ENCODE measurements at places on chromosomes 12 and 14.
A peak's percentile ranks its signal among the peaks of the same experiment; 100 is the strongest.

DNA sequence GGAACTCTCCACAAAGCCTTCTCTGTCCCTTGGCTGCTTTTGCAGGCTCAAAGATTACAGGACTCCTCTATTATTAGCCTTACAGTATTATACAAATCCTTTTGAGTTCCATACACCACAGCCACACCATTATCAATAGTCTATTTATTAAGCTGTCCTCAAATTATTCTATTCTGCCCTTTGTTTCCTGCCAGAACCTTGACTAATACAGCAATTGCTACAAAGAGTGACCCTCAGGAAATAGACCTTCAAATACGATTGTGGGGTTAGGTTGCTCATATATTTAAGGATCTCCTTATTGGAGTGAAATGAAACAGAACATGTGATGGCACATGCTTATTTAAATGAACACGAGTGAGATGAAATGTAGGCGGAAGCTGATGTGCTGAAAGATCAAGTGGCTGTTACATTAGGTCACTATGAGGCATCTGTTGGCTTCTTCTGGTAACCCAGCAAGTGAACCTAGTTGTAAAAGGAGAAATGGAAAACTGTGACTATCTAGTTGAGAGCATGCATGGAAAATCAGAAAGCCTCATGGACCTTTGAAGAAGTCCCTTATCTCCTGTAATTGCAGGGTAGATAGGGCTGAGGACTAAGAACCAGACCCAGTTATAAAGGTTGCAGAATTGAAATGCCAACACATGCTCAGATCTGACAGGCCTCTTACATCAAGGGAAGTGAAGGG, 75.5 kb downstream of the AVPR1A start:
- DNase-seq: no peak

DNA sequence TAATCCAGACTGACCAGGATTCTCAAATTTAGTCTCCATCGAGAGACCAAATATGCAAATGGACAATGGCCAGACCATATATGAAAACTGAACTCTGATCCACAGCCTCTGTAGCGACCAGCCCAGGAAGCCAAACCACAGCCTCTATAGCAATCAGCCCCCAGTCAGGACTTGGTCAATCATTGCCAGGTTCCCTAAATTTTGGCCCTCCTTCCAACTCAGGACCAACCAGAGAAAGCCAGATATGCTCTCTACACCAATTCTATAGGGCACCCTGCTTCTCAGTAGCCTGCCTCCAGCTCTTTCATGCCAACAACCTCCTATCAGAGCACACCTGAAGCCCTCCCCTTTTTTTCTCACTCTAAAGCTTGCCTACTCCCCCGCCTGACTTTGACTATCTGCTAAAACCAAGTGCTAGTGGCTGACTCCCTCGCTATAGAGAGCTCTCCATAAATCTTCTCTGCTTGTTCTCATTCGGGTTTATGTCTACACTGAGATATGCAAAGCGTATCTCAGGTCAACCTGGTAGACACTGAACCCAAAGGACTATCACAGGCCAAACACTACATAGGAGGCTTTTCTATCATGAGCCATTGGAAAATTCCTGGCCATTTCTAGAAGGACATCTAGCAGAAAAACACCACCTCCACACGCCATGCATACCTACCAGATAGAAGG, 110.5 kb upstream of the FUT8 start:
- no peak for DNase-seq

GRCh38 chr12:111093428-111094142, 173.2 kb upstream of the MYL2 start:
- DNase-seq: no peak

DNA sequence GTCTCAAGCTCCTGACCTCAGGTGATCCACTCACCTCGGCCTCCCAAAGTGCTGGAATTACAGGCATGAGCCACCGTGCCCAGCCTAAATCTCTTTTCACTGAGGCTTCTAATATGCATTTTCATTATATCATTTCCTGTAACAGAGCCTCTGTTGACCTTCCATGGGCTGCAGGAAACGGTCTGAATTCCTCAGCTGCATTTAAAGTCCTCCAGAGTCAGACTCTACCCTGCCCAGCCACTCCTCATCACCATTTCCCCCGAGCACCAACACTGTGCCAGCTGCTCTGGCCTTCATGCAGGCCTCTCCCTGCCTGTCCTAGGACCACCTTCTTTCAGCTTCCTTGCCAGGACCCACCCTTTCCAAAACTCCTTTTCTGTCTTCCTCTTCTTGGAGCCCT, 9.8 kb upstream of the NFKBIA start:
- DNase-seq: no peak

DNA sequence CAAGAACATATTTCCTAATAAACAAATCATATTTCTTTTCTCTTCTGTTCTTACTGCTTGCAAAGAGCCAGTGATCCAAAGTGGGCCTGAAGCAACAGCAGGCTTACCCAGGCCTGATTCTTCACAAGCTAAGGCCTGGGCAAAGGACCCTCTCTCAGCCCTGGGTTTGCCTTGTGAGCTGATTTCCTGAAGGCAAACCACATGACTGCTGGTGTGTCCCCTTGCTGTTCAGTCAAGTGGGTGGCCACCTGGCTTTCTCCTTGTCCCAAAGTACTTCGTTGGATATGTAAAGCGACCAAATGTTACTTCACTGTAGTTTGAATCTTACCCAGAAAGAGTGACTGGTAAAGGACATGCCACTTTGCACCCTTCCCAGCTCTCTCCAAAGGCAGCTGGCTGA, 392.9 kb downstream of the ZFP36L1 start:
- DNase-seq: no peak

- DNase-seq: no peak
Measured at GRCh38 chr12:632102-632696, 31.0 kb downstream of the NINJ2 start.

DNA sequence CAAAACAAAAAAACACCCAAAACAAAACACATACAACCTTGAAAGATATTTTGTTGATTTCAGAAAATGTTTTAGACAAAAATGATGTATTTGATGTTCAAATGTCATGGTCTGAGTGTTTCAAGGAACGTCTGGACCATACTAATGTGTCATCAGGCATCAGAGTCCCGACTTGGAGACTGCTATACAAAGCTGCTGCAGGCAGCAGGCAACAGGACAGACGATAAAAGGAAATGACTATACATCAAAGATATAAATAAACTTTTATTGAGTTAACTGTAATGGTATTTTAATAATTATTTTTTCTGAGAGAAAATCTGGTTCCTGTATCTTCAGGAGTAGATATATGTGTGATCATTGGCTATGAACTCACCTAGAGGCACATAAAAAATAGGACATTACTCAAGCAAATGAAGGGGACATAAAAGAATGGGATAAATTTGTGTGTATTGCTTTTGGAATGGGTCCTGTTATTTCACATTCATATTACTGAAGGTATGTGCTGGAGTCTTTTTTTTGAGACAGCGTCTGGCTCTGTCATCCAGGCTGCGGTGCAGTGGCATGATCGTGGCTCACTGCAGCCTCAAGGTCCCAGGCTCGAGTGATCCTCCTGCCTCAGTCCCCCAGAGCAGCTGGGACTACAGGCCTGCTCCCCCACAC, 87.3 kb upstream of the HECTD1 start:
- DNase-seq: no peak

DNA sequence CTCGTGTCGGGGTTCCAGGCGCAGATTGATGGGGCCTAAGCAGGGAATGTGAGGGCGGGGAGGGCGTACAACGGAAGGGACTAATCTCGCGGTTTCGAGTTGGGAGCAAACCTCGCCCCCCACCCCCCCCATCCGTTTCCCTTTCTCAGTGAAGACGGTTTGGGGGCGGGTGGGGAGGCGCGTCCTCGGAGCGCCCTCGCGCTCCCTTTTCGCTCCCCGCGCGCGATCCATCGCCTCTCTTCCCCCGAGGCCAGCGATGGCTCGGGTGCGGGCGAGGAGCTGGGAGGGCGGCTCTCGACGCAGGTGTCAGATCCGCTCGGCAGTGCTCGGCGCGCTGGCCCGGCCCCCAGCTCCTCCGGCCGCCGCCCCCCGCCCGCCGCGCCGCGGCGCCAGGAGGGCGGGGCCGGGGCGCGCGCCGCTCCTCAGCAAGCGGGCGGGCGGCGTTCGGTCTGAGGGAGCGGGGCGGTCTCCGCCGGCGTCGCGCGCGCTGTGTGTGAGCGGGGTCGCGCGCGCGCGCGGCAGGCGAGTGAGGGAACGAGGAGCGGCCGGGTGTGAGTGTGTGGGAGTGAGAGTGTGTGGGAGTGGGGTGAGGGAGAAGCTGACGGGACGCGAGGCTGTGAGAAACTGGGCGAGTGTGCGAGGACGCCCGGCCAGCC, at the start of gene RIMKLB:
TSS of gene RIMKLB (plus strand) at position 516 of the 656 bp plus-strand sequence. CDS start 15,876 bp downstream, outside the sequence.
- DNase-seq: peak; percentile 83

- no peak for DNase-seq
Measured at GRCh38 chr14:77485256-77485655, 13.4 kb downstream of the ISM2 start.

- no peak for DNase-seq
Measured at GRCh38 chr14:66117600-66117999, 368.6 kb upstream of the CCDC196 start.

DNA sequence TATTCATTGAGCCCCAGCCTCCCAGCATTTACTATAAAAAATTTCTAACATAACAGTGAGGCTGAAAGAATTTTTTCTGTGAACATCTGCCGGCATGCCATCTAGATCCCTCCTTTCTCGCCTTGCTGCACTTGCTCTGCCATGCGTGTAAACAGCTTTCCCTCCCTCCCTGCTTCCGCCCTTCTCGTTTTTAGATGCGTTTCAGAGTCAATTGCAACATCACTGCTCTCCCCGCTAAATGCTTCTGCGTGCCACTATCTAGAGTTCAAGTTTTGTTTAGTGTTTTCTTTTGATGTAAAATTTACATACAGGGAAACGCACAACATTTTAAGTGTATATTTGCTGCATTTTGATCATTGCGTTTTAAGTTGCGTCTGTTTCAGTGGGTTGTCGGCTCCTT, 83.6 kb downstream of the CCDC92 start:
- DNase-seq: no peak
